ENCODE measurements at places on chromosomes 6 and 20.
A peak's percentile ranks its signal among the peaks of the same experiment; 100 is the strongest.

- no peak for DNase-seq
Observed at GRCh38 chr6:105893741-105894140, 192.4 kb upstream of the PRDM1 start.

GRCh38 chr6:30816791-30817739, 67.3 kb upstream of the DDR1 start:
- no peak for DNase-seq

GRCh38 chr6:146422789-146423375, 120.8 kb upstream of the RAB32 start:
- DNase-seq, result no peak

DNA sequence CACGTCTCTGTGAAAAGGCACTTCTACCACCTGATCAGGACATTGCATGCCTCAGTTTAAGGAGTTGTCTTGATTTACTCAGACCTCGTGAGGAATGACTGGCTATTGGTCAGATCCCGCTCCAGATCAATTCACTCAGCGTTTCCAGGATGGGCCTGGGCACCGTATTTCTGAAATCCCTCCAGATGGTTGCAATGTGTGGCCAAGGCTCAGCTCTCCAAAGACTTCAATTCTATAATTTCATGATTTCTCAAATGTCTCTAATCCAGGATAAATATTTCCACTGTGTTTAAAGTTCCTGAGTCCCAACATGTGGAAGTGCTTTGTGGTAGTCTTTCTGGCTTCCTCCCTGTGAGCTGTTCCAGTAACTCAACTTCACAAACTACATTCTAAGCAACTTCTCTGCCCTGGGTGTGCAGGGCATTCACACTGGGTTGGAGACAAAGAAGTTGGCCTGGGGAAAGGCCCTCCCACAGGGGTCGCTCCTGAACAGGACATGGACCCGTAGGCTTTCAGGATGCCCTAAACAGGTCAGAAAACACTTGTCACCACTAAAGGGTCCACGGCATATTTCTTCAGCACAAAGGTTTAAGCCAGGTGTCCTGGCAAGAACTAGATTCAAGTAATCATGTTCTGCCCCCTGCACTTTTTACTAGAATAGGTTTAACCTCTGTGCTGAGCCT, 212.1 kb downstream of the WDR27 start:
- no peak for DNase-seq

- DNase-seq, result no peak
Observed at GRCh38 chr20:6768228-6769140, 998 bp downstream of the BMP2 start.

GRCh38 chr6:119653329-119653728, 303.8 kb upstream of the MAN1A1 start:
- no peak for DNase-seq

DNA sequence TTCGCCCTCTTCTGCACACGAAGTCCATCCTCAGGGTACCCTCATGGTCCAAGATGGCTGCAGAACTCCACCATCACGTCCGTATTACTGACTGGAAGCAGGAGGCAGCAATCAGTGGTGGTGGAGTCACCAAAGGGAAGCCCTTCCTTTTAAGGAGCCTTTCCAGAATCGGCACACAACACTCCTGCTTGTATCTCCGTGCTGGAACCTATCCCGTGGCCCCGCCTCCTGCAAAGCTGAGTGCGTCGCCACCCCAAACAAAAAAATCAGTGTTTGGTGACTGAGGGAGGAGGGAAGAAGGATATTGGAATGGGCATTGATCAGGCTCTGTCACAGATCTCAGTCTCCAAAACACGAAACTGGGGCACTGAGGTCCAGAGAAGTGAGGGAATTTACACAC, 5.8 kb upstream of the CCN5 start:
- no peak for DNase-seq

DNA sequence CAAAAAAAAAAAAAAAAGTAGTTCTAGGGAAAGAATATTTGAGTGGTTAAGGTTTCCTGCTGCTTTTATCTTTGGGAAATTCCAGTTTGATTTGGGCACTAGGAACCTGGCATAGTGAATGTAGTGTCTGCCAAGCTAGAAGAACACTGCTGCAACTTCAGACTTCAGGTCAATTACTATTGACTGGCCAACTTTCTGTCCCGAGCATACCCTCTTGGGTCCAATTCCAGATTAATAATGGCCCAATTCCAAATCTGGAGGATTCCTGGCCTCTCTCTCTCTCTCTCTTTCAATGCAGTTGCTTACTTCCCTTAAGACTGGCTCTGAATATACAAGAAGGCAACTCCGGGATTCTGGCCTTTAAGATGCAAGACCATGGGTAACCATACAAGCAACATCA, 74.9 kb downstream of the ANKEF1 start:
- no peak for DNase-seq

- DNase-seq, result no peak
Observed at GRCh38 chr6:53862662-53863462, 68.1 kb downstream of the LRRC1 start.

- DNase-seq, result no peak
Observed at GRCh38 chr6:53134601-53135235, 13.9 kb downstream of the GCM1 start.

DNA sequence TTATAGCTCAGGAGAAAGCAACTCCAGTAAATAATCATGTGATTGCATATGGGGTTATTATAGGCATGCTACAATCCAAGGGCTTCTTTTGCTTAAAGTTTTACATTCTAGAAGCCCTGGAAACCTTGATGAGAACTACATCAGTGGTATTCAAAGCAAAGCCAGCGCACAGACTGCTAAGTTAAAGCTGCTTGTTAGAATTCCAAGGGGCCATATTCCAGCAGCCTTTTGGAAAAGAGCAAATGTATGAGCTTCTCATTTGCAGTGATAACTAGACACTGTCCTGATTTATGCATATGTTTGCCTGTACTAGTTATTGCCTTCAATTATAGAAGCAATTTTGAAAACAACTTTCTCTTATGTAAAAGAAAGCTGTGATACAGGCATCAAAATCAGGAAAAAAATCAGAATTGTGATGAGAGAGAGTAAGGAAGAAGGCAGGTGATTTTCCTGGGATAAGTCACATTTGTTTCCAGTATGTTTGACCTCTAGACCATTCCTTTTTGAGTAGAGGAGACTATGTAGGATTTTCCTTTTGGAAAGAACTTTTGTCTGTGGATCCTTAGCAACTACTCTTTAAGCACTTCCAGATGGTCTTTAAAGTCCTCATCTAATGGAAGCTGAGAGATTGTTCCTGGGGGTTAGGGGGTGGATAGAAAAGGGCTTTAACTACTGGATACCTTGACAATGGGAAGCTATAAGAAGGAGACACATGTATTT, 159.2 kb downstream of the PLCB4 start:
- DNase-seq, result no peak

GRCh38 chr6:125123468-125124048, 30.0 kb upstream of the TPD52L1 start:
- DNase-seq, result no peak

GRCh38 chr6:43128926-43129325, 42.1 kb upstream of the SRF start:
- no peak for DNase-seq

DNA sequence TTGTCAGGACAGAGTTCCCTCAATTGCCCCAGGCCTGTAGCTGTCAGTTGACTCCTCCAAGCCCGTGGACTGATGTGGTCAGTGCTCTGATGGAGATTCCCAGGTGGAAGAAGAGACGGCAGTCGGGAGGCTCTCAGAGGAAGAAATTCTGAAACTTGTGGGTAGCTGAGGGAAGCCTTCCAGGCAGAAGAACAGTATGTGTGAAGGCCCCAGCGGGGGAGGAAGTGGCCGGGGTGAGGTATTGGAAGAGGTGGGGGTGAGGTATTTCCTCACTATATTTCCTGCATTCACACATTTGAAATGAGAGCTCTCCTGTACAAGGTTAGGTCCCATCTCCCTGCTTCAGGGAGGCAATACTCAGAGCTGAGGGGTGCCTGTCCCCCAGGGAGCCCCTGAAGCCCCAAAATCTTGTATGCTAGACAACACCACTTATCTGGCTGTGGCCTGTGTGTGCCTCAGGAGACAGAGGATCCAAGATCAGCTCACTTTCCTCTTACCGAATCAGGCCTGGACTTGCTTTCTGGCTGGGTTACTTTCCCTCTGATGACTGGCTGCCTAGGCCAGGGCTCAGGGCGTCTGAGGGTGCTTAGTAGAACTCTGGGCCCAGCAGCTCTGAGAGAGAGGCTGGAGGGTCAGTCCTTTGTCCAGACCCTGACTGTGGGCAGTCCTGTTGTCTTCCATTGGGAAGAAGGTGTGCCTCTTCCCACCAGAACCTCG, 49.3 kb upstream of the MYL9 start:
- DNase-seq, result no peak

DNA sequence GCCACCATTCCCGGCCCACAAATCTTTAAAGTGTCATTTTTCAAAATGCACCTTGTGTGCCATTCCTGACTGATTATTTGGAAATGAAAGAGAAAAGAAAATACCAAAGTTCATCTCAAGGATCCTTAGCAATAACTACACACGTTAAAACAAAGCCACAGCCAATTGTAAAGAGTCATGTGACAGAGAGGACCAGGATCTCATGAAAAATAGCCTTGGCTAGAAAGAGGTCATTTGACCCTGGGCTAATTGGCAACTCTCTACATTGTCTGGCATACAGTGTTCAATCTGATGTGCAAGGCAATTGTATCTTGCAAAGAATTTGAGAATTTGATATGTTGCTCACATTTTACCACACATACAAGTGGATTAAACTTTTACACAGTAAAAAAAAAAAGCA, 31.6 kb upstream of the HLA-G start:
- no peak for DNase-seq

- no peak for DNase-seq
Observed at GRCh38 chr6:13553646-13554045, 20.8 kb upstream of the SIRT5 start.

GRCh38 chr6:146543940-146544615, 445 bp downstream of the RAB32 start:
- peak; percentile 50 for DNase-seq

- DNase-seq, result no peak
Observed at GRCh38 chr6:26121141-26122004, 34.1 kb downstream of the HFE start.

DNA sequence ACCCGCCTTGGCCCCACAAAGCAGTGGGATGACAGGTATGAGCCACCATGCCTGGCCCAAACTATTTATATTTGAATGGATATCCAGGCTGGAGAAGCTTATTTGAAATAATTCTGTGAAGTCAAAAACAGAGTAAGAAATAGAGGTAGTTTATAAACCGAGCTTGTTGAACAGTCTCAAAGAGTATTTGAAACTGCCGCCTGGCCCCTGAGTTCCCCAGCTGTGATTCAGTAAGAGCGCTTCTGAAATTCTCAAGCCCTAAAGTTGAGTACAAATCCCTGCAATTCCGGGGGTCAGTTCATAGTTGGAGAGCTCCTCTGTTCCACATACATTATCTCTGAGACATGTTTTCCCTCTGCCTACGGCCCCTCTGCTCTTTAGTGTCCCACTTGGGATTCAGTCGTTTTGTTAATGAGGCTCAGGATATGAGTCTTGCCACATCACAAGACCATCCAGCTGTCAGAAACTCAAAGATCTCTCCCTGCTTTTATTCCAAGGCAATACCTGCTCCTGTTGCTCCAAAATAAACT, 127.8 kb downstream of the SOD2 start:
- no peak for DNase-seq

- no peak for DNase-seq
Observed at GRCh38 chr20:18796282-18796833, 17.2 kb upstream of the SCP2D1 start.

DNA sequence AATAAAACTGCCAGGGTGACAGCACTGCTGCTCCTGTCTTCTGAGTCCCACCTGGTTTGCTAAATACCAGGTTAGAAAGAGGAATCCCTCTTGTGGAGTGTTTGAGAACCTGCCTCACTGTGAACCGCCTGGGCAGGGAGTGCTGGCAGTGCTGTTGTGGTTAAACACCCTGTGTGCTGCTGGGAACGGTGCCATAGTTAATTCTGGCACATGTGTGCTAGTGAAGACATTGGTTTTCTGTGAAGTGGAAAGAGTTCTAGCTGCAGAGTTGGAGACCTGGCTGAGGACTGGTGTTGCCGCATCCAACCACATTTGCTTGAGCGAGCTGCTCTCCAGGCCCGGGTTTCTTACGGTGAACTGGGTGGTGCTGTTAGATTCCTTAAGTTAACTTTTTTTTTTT, 72.7 kb downstream of the IGF2R start:
- DNase-seq, result no peak

GRCh38 chr6:106547601-106548453, 81.5 kb downstream of the RTN4IP1 start:
- DNase-seq, result no peak

DNA sequence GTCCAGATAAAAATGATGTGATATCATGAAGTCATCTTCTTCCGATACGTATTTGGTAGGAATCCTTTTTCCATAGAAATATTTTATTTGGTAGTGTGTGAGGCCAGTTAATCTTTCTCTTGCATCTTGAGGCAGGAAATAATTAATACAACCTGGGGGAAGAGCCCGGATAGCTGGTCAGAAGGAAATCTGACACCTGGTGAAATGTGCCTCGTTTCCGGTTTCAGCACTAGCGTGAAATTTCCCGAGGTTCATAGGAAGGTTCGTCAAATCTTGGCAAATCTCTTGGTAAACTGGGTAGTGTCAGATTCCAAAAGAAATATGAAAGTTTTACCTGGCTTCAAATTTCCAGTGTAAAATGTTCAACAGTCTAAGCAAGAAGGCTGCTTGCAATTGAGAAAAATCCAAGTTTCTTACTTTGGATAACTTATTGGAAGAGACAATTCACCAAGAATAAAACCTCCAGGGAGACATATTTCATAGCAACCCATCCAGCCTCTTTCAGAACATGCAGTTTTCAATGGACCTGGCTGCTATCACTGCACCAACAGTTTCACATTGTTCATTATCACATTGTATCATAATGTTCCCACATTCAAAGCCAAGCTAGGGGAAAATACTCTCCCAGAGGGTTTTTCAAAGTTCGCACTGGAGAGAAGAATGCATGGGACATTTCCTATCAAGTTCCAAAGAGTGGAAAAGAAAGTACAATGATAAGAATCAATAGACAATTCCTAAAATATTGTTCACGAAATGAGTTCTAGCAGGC, 454.5 kb upstream of the CITED2 start:
- no peak for DNase-seq

DNA sequence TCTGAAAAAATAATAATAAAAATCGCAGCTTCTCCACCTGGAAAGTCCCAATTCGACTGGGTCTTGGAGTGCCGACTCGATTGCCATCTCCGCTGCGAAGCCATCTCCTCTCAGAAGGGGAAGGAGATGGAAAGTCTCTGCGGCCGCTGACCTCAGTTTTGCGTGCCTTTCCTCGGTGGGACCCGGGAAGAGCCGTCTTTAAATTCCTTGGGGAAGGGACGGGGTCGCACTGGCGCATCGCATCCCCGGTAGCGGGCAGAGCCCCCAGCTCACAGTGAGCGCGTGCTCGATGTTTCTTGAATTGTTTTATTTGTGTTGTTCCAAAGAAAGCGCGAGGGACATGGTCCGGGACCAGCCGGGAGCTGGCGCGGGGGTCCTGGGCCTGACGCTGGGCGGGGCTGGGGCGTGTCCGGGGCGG, 270 bp upstream of the TIAM2 start:
- no peak for DNase-seq

- DNase-seq, result no peak
Observed at GRCh38 chr20:53352727-53353440, 240.8 kb downstream of the ZNF217 start.

GRCh38 chr6:5763407-5763806, 243.3 kb downstream of the NRN1 start:
- no peak for DNase-seq

- no peak for DNase-seq
Observed at GRCh38 chr20:51871943-51872342, 69.6 kb upstream of the SALL4 start.

All from NCI-H1417 (cell line).